ENCODE measurements at places on chromosomes 16 and 17.

GRCh38 chr17:76307299-76307965, 644 bp downstream of the QRICH2 start:
- DNase-seq: no peak

DNA sequence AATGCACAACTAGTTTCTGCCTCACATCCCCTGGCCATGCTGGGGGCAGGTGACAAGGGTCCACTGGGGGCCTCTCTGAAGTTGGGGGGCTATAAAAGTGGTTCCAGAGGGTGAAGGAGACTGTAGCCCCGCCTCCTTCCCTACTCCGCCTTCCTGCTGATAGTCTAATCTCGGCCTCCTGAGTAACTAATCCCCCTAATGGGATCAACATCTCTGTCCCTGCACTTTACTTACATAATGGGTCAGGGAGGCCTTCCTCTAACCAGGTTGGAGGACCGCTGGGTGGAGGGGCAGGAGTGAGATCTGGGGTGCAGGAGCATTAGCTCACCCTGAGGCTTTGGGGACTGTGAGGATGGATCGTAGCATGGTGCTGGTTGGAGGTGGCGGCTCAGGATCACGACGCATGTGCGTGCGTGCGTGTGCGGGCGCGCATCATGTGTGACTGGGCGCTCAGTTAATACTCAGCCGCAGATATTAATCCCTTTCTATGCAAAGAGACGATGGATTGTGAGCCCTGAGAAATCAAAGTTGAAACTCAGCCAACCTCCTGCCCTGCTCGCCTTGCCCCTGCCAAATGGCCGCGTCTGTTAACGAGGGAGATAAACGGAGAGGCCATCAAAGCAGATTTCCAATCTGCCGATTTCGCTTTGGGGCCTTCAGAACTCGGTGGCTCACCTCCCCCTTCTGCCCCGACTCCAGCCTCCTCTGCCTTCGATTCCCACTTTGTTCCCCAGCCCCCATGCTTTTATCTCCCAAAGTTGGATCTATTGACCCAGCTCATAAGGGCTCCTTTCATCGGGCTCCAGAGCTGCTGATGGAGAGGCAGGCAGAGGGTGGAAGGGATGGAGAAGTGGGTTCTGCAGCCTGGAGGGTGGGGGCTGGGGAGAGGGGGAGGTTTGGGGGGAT, 107.3 kb downstream of the SDK2 start:
- no peak for DNase-seq

- DNase-seq: peak; percentile 43
Observed at GRCh38 chr17:41782142-41782541, 4.4 kb downstream of the JUP start.

DNA sequence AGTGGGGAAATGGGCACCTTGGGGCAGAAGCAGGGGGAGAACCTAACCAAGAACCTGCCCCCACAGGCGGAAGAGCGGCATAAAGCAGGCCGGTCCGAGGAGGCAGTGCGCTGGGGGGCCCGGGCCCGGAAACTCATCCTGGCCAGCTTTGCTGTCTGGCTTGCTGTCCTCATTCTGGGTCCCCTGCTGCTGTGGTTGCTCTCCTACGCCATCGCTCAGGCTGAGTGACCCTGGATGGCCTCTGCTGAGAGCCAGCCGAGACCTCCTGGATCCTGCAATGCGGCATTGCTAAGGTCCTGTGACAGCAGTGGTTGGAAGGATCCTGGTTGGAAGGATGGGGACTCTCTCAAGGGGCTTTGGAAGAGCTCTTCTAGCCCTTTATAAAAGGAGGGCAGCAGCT, 4.5 kb upstream of the PHKG2 start:
- peak; percentile 79 for DNase-seq

DNA sequence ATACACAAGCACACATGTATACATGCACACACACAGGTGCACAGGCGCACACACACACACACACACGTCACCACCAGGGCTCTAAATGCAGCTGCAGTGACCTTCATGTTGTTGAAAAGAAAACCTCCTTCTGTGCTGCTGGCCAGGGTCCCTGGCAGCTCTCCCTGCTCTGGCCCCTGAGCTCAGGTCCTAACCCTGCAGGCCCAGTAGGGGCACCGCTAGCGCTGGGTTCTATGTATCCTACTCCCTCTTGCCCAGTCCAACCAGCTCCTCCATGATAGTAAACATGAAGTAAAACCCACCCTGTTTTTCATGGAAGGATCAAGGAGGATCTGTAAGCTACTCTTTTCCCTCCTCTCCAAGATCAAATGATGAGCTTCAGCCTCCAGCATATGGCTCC, 172.8 kb downstream of the RBFOX3 start:
- no peak for DNase-seq

DNA sequence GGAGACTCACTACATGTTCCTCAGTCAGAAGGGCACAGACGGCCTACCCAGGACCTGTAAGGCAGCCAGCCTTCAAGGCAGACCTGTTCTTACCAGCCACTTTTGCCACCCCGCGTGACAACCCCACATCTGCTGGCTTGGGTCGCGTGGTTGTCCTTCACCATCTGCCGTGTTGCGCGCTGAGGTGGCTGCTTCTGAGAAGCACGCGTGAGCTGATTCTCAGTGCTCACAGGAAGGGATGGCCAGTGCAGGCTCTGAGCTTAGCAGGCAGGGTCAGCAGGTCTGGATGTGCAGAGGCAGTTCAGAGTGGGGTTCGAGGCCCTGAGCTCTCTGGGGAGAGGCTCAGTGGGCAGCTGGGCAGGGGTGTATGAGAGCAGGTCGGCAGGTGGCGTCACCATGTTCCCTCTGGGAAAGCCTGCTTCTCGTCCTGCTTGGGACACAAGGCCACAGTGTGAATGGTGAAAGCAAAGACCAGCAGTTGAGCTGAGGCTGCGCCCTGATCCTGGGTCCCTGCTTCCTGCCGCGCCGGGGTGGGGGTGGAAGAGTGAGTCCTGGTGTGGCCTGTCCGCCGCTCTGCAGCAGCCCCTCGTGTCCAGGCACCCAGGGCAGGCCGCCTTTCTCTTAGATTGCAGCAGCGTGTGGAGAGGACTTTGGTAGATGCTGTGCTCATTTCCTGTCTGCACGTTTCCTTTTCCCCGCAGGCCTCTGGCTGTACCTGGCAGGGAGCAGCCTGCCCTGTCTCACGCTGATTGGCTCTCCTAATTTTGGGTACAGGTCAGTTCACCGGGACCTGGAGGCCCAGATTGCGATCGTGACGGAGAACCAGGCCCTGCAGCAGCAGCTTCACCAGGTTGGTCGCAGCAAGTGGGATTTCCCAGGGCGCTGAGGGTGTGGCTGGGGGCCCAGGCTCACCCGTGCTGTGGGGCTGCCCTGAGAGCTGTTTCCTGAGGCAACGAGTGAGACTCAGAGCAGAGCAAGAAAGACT, 36.0 kb downstream of the PGS1 start:
- peak; percentile 51 for DNase-seq

GRCh38 chr17:67685351-67685750, 32.4 kb upstream of the NOL11 start:
- DNase-seq: no peak

DNA sequence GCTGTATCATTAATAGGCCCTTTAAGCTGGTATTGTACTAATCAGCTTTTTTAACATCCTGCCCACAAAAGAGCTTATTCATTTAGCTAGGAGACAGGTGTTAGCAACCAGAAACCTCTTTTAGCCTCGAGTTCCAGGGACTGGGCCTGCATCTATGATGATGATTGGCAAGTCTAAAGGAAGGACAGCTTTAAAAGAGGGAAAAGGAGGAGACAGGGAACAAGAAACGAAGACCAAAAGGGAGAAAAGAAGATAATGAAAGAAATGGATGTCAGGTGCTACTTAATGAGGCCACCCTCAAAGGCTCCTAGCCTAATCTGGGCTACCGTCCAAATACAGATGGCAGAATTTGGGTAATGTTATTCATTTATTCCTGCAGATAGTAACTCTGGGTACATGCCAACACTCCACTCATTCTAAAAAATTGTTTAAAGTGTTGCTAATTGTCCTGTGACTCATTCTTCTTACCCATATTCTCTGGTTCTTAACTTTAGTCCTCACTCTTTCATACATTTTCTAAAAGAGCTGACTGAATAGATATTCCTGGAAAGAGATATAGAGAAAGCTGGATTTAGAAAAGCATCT, 18.7 kb upstream of the RFFL start:
- no peak for DNase-seq

DNA sequence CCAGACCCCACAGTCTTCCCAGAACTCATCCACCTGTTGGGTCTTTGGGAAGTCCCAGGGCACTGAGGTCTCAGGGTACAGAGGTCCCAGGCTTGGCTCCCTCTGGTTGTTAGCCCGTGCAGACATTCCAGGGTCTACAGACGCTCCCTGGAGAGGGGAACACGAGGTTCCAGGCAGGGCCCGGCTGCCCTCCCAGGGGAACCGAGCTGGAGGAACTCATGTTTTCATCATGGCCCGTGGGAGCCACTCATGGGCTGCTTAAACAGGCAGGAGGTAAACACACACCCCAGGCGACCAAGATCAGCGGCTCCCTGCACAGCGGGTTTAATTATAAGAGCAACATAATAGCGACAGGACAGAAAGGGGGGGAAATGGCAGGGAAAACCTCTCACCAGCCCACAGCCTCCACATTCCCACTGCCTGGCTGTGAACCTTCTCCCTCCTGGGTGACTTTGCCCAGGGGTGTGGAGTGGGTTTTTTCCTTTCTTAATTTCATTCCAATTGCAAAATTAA, 36.5 kb downstream of the TRARG1 start:
- DNase-seq: peak; percentile 67

GRCh38 chr17:74362069-74362405, 369 bp upstream of the BTBD17 start:
- DNase-seq: no peak

DNA sequence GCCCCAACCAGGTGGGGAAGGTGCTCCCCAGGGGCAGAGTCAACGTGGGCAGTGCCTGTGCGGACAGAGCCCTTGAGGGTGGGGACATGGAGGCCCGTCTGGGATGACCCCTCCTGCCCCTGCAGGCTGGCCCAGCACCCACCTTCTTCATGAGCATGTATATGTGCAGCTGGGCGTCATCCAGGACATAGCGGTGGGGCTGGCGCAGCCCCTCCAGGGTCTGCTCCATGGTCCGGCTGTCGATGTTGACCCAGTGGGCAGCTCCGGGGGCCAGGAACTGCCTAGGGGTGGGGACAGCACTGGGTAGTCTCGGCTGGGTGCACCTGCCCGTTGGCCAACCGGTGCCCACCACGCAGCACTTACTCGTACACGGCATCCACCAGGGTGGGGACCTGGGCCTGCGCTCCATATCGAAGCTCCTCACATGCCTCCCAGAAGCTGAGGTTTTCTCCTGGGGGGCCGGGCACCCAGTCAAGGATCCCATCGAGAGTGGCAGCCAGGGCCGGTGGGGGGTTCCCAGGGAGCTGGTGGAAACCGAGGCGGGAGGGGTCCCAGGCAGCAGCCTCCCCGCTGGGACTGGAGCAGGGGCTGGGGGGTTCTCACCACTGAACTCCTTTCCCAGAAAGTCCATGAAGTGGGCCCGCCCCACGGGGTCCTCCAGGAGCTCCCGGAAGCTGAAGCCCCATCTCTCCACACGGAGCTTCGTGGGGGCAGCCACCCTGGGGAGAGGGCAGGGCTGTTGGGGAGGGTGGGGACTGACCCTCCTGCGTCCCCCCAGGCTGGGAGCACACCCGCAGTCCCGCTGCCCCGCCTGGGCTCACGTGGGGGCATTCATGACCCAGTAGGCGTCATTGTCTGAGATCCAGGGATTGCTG, 5.1 kb downstream of the RGS11 start:
- DNase-seq: peak; percentile 45

GRCh38 chr16:71622088-71622487, 3.9 kb upstream of the MARVELD3 start:
- DNase-seq: no peak

DNA sequence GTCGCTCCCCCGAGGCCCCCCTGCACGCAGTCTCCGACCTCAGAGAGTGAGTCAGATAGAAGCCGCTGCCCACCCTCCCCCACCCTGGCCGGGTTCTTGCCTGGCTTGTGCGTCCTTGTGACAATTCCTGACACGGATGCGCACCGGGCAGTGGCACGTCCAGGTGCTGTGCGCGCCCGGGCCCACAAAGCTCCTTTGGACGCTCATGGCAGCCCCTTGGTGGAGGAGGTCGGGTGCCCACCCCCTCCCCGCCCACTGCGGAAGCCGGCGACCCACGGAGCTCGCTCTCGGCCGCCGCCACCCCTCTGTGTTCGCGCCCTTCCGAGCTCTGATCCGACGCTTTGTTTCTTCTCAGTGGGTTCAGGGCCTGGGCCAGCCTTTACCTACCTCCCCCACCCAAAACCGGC, 662 bp upstream of the TUBB3 start:
- peak; percentile 75 for DNase-seq

- no peak for DNase-seq
Observed at GRCh38 chr17:45410144-45411091, 22.3 kb downstream of the ARHGAP27 start.

- no peak for DNase-seq
Observed at GRCh38 chr17:38982858-38983746, 15.9 kb upstream of the FBXO47 start.

- peak; percentile 40 for DNase-seq
Observed at GRCh38 chr17:951325-952132, 28.0 kb downstream of the NXN start.

GRCh38 chr17:67990909-67991308, 5.4 kb downstream of the C17orf58 start:
- DNase-seq: no peak

DNA sequence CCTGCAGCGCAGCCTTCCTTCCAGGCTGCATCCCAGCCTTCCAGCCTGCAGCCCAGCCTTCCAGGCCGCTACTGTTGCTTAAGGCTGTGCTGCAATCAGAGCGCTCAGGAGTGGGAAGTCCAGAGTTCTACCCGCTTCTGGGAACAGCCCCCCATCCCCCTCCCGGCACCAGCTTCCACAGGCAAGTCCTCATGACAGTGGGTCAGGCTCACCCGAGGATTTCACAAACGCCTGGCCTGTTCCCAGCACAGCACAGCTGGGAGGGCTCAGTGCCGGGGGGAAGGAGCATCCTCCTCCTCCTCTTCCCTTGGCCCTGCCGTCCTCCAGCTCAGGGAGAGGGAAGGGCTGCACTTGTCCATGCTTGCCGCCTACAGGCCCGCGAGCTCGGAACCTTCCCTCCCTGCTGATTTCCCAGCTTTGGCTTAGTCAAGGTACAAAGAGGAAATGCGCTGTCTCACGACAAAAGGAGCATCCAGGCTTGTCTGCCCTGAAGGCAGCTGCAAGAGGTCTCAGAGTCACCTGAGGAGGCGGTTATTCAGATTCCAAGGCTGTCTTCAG, 8.3 kb downstream of the SOCS3 start:
- peak; percentile 99 for DNase-seq

DNA sequence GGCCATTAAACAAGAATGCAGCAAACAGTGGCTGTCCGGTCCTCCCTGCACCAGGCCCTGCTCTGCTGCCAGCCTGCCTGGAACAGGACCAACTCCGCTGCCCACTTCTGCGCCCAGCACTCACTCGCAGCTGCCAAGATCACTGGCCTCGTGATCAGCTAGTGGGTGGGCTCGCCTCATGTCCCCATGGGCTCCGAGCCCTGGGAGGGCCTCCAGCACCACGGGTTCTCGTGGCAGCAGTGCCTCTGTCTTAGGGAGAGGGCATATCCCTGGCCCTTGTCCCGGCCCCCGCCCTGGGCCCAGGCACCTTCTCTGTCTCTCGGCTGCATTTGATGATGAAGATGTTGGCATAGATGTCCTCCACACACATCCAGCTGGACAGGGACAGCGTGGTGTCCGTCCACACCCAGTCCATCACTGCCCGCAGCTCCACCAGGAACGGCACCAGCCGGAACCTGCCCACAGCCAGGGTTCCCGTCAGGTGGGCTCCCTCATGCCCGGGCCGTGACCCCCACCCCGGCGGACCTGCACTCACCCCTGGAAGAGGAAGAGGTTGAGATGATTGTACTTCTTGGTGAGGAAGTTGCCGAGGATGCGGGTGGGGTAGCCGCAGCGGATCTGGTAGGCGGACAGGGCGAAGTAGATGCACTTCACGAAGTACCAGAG, 13.1 kb downstream of the CTU2 start:
- DNase-seq: no peak

- DNase-seq: no peak
Observed at GRCh38 chr17:65230040-65230439, 92.9 kb downstream of the RGS9 start.
